Stimulated activated CD4-positive, alpha-beta T cell treated with anti-CD3 and anti-CD28 coated beads, Interleukin-1b, Interleukin-23, amount 100 ng/mL, for 1 hour (primary cell): ENCODE measurements at places on chromosomes 2 and 18.

GRCh38 chr2:43889416-43889815, 50.6 kb downstream of the ABCG8 start:
- DNase-seq = no peak

DNA sequence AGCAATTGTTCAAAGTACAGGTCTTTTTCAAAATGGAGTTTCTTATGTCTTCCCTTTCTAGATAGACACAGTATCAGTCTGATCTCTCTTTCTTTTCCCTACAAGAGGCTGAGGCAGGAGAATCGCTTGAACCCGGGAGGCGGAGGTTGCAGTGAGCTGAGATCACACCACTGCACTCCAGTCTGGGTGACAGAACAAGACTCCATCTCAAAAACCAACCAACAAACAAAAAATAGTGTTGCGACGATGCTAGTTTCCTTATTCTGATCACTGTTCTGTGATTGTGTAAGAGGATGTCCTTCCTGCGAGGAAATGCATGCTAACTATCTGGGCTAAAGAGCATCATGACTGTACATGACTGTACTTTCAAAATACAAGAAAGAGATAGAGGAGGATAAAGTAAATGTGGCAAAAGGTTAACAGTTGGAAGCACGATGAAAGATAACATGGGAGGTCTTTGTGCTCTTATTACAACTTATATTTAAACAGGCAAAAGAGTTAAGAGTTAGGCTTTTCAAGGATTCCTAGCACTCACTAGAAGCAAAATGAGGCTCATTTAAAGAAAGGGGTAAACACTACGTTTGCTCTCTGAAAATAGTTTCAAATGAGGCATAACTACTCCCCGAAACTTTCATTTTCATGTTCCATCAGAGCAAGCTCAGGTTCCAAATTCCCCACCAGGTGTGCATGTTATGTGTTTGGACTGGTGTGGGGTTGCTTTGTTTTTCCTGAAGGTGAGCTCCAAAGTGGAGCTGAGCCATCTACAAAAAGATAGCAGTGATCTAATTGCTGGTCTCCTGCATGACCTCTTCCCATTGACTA, 23.8 kb downstream of the SOWAHC start:
- DNase-seq = no peak

DNA sequence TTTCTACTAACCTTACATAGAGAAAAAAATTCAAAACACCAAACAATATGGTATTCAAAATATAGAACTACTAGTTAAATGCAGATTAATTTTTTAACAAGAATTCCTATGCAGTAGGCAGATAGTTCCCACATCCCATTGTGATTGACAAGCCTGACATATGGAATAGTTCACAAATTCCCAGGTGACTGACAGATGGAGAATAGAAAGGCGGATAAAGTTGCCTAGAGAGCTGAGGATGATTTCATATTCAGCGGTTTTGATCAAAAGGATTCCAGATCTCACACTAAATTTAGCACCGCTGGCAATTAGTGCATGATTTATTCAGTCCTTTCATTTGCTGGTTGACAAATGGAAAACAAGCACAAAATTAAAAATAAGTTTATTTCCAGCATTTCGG, 733.7 kb upstream of the POU3F3 start:
- no peak for DNase-seq

- DNase-seq = no peak
Measured at GRCh38 chr2:85840091-85840490, 48.7 kb downstream of the ST3GAL5 start.

- no peak for DNase-seq
Measured at GRCh38 chr2:167595839-167596471, 651.4 kb downstream of the STK39 start.

DNA sequence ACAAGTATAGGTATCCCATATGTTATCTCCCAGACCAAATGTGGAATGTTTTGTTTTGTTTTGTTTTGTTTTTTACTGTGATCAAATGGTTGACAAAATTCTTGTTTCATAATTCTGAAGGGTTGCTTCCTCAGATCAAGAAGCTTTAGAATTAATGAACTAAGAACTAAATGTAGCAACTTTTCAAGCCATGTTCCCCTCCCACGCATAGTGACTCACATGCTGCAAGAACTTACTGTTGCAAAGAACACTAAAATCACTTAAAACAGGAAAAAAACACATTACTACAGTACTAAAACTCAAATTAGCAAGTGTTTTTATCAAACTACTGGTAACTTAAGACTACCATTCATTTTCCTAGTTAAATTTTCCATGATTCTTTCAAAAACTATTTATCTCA, 30.6 kb downstream of the HNRNPLL start:
- DNase-seq = no peak

DNA sequence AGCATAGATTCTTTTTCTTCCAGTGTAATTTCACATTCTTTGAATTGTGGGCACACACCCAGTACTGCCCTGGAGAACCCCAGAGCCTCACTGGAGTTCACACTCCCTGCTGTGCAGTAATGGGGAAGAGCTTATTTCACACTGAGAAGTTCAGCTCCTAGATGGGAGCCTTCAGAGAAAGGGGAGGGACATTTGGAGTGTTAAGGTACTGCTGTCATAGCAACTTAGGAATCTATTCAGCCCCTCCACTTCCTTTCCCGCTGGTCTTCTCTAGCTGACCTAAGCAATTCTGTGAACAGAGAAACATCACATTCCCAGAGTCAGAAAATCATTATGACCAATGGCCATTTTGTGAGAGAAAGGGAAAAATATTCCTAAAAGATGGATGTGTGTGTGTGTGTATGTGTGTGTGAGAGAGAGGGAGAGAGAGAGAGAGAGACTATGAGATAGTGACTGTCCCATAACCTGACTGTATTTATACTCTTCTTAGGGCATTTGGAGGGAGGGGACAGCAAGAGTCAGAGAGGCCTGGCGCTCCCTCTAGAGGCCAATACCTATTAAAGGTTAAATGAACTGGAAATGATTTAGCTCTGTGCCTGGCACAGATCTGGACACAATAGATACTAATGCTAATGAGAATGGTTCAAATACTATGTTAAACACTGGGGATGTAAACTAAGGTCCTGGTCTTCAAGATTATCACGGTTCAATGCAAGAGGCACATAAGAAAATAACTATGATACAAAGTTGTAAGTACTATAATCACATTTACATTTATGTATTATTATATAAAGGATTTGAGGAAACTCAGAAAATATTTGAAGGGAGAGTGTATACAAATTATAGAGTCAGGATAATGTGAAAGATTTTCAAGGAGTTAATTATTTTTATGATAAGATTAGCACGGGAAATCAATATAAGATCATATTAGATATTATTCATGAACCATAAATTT, 41.5 kb upstream of the RPE start:
- DNase-seq = no peak

- DNase-seq = no peak
Measured at GRCh38 chr2:79702905-79703304, 190.1 kb downstream of the CTNNA2 start.

GRCh38 chr2:10267036-10267435, 35.7 kb upstream of the HPCAL1 start:
- DNase-seq = no peak

DNA sequence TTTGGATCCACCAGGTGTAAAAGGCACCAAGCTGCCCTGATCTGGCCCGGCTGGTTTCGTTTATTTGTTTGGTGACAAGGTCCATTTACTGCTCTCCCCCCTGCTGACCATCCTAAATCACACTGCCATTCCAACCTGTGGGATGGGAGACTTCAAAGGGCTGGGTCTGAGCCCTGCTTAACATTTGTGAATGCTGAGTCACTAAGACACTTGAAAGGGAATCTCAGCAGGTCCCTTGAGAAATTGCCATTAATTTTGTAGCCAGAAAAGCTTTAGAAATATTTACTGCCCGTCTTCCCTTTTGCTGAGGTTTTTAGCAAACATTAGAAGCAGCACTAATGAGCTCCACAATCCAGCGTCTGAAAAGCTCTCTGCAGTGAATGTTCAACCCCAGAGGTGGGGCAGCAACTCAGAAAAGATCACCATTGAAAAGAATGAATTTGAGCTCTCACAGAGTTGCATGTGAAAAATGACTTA, 133.8 kb downstream of the ARL4C start:
- no peak for DNase-seq

- no peak for DNase-seq
Measured at GRCh38 chr2:407630-408029, 119.7 kb upstream of the ALKAL2 start.

- no peak for DNase-seq
Measured at GRCh38 chr2:177942731-177943130, 129.8 kb downstream of the PDE11A start.

DNA sequence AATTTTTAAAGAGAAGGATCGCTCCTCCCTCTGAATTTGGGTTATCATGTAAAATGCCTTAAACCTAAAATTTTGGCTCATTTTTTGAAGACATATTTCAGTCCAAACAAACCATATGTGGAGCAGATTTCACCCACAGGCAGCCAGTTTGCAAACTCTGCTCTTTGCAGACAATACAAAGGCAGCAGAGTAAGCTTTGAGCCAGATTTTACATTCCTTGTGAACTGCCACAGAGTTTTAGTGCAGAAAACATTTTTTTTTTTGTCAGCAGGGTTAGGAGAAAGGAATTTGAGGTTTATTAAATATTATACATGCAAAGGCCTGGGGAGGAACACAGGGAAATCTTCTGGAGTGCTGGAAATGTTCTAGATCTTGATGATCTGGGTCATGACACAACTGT, 171.9 kb upstream of the FN1 start:
- DNase-seq = no peak

DNA sequence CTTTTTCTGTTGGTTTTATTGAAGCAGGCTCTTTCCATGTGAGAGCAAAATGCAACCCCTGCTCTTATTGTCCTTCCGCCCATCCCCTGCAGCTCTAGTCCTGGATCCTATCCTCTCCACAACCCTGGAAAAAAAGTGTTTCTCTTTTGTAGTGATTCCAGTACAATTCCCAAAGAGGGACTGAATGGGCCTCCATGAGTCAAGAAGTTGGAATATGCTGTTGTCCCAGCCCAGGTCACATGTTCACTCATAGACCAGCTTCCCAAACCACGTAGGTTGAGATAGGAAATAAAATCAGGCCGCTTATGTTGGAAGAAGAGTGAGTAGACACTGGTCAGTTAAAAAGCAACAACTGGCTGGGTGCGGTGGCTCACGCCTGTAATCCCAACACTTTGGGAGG, 39.4 kb downstream of the CPO start:
- DNase-seq = no peak

- no peak for DNase-seq
Measured at GRCh38 chr2:11013196-11013595, 101.5 kb downstream of the KCNF1 start.
